ENCODE measurements at places on chromosomes 1 and 21.

GRCh38 chr1:108082001-108082400, 117.0 kb upstream of the VAV3 start:
- no peak for DNase-seq

DNA sequence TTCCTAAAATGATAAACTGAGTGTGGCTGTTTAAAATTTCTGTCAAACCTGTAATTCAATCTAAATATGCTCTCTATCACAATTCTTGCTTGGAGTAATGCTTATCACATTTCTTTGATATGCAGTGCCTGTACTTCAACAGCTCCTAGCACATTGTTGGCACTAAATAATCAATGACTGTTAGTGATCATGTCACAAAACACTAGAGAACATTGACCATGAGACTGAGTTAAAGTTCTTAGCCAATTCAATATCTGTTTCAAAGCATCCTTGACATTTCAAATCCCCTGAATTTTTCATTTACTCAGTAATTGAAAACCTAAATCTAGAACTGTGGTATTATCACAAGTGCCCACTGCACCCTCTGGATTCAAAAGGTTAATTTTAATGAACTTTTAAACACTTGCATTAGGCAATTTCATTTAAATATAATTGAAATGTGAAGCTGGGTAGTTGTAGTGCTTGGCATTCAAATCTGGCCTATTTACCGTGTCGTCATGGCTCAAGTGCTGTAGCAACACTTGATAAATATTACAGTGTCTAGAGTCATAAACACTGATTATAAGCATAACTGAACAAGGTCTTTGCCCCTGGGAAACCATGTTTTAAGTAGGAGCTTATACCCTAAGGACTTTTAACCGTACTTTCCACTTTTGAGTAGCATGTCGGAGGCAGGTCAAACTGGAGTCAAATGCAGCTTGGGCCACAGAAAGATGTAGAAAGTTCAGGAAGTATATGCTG, 143.6 kb downstream of the LRRC7 start:
- DNase-seq: no peak

DNA sequence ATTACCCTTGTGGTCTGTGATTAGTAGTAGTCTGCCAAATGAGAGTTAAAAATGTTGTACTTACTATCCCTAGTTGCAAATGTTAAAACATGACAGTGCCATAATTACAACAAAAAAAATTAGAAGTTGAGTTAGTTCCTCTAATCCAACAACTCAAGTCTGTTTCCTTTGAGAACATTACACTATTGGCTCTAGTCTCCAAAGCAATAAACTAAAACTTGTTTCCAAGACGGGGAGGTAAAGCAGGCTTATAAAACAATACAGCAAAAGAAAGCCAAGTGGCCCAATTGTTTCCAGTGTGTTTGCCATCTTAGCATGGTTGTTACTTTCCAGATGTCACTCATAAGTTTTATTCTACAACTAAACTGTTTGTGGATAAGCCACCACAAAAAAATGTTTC, 11.6 kb downstream of the KYAT3 start:
- no peak for DNase-seq

GRCh38 chr1:8408151-8408839, 90.4 kb downstream of the SLC45A1 start:
- peak; percentile 58 for DNase-seq

- no peak for DNase-seq
Observed at GRCh38 chr1:6592441-6592840, 10.2 kb downstream of the KLHL21 start.

GRCh38 chr1:29162476-29163138, 19.1 kb downstream of the SRSF4 start:
- DNase-seq: no peak

DNA sequence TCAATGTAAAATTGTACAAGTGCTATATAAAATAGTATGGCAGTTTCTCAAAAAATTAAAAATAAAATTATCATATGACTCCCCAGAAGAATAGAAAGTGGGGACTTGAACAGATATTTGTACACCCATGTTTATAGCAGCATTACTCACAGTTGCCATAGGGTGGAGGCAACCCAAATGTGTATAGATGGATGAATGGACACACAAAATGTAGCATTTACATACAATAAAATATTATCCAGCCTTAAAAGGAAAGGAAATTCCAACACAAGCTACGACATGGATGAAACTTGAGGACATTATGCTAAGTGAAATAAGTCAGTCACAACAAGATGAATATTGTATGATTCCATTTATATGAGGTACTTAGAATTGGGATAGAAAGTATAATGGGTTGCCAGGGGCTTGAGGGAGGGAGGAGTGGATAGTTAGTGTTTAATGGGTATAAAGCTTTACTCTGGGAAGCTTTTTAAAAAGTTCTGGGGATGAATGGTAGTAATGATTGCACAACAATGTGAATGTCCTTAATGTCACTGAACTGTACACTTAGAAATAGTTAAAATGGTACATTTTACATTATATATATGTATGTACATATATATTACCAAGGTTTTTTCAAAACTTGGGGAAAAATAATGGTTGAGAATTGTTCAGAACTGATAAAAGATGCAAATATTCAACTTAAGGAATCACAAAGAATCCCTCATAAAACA, 53.0 kb upstream of the ADORA3 start:
- peak; percentile 22 for DNase-seq

DNA sequence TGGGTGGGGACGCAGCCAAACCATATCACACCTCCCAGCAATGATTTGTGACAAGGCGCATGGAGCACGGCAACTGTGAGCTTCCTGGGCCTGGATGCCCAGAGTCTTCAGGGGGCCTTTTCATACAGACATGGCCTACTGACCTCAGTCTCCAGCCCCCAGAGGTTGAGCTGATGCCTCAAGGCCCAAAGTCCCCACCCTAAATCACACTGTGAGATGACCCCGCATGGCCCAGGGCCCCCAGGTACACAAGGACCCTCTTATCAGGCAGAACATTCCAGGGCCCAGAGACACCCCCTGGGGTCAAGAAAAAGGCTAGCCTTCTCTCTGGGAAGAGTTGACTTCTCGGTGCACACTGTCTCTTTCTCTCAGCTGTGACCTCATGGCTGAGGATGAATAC, 179.7 kb upstream of the C1orf174 start:
- DNase-seq: no peak

GRCh38 chr1:22553104-22553880, 10.0 kb upstream of the EPHA8 start:
- DNase-seq: no peak

DNA sequence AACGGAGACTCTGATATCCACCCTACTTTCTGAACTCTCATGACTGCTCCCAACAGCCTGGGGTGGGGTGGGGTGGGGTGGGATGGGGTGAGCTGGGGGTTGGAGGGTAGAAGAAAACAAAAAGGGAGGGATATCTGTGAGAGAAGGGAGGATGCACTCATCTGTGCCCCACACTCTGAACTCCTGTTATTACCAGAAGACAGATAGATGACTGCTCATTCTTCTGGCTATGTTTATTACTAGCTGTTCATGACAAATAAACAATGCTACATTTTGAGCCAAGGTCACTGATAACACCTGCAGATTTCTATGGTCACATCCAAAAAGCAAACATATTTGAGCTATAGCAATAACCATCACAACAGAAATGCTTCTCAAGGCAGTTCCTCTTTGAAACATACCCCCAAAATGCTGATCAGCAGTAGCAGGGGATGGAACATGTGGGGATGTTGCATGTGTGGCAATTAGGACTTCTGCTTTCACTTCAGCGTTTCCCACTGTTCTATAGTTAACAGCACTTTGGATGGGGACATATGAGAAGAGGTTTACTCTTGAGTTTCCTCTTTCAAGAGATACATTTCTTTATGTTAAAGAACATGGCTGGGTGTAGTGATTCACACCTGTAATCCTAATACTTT, 43.3 kb downstream of the GPR3 start:
- DNase-seq: no peak

- DNase-seq: no peak
Observed at GRCh38 chr1:15201849-15202551, 45.0 kb upstream of the FHAD1 start.

DNA sequence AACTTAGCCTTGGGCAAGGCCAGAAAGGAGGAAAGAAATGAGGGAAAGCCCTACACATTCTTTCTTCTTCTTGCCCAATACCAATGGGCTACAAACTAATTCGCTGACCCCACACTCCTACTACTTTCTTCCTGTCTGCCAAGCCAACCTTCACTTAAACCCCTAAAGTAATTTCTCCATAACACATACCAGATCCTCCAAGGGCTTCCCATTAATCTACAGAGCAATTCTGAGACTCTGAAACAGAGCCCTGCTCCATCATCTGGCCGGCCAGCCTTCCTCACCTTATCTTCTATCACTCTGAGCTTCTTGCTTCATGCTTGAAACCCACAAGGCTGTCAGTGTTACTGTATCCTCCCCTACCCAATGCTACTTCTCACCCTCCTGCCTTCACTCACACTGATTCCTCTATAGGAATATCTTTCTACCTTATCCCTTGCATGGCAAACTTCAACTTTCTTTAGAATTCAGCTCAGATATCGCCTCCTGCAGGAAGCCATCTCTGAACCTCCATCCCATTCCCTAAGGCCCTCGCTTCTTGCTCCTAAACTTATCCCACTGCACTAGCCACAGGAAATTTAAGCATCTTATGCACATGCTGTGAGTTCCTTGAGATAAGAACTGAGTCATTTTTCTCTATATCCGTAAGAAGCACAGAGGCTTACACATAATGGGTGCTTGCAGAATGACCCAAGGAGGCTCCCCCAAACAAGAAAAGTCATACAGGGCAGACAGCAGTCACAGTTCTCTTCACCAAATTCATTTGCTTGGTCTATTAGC, 81.9 kb downstream of the JAK1 start:
- DNase-seq: no peak

DNA sequence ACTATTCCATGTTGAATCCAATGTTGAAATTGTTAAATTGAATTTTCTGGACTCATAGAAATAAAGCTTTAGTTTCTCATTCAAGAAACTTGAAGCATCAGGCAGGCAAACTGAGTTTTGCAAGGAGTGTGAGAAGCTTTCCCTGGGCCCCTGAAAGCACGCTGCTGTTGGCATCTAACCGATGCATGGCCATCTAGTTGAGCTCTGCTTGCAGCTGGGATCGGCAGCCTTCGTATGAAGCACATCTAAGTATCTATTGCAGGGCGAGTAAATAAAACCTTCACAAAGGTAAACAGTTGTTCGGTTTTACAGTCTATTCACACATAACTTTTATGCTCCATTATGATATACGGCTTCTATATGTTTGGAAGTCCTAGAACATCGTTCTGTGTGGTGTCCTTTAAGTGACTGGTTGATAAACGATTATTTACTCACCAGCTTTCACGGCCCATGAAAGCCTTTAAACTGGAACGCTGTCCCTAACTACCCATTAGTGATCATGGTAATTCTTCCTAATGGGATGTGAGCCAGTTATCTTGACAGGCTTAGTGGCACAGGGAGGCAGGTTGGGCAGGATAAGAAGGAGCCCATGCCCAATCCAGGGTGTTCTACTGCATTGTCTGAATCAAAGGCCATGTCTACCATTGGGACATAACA, 71.7 kb downstream of the SEC16B start:
- no peak for DNase-seq

GRCh38 chr1:192579010-192579738, 3.6 kb downstream of the RGS1 start:
- no peak for DNase-seq

GRCh38 chr1:19645411-19646251, 1.5 kb downstream of the NBL1 start:
- no peak for DNase-seq

- no peak for DNase-seq
Observed at GRCh38 chr1:162028726-162029125, 5.1 kb upstream of the OLFML2B start.

DNA sequence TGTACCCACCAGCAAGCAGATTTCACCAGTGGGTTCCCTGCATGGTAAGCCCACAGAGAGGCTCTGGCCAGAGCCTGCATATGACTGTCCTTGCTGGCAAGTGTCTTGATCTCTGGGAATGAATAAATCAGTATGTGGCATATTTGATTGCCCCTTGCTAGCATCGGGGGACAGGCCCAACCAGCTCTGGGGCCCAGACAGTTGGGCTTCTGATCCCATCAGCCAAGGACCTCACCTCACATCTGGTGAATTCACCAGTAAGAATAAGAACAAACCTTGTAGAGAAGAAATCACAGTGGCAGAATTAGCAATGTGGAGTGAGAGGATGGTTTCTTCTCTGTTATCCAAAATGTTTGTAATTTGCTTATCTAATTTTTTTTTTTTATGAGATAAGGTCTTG, 15.9 kb downstream of the SLC1A7 start:
- no peak for DNase-seq

DNA sequence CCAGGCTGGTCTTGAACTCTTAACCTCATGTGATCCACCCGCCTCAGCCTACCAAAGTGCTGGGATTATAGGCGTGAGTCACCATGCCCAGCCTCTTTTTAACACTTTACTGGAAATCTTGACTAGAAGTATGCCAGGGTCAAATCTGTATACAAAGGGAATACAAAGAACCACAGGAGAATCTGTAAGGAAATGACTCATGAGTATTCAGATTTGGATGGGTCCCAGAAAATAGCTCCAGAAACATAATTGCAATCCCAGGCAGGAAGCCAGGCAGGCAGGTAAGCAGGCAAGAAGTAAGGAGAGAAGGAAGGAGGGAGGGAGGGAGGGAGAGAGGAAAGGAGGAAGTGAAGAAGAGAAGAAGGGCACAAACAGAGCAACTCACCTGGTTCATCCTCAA, 22.8 kb upstream of the TIAM1 start:
- peak; percentile 98 for DNase-seq

Measured in PC-3 (cell line).